Transverse colon (tissue), 4 donors: ENCODE measurements at places on chromosomes 3 and 15. TPM values are rescaled to one million over a fixed set of nuclear protein-coding genes. Genes with fewer than 3 reads are reported as not detected.

DNA sequence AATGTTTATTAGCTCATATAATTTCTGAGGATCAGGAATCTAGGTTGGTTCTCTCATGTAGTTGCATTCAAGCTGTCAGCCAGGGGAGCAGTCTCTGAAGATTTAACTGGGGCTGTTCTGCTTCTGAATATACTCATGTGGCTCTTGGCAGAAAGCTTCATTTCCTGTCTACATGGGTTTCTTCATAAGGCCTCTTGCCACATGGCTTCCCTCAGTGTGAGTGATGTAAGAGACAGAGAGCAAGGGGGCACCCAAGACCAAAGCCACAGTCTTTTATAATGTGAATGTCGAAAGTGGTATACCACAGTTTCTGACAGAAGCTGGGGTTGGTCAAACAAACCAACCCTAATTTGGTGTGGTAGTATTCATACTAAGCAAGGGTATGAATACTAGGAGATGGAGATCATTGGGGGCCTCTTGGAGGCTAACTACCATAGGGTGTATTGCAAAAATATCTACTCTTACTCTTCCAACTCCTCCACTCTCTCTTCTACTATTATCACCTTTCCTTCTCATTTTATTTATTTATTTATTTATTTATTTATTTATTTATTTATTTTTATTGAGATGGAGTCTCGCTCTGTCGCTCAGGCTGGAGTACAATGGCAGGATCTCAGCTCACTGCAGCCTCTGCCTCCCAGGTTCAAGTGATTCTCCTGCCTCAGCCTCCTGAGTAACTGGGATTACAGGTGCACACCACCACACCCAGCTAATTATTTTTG, 123.8 kb downstream of the B3GALNT1 start:
- H3K4me3 ChIP-seq: no peak overlapping the region
- H3K36me3 ChIP-seq: no peaks in the 10 kb centered on the region
- DNase-seq: no peak
- no peaks in the 10 kb centered on the region for H3K4me1 ChIP-seq
- H3K27me3 ChIP-seq: no peaks in the 10 kb centered on the region

Gene KLF15
- 6.3 TPM for total RNA-seq

Gene SPTSSB
- not detected for total RNA-seq

DNA sequence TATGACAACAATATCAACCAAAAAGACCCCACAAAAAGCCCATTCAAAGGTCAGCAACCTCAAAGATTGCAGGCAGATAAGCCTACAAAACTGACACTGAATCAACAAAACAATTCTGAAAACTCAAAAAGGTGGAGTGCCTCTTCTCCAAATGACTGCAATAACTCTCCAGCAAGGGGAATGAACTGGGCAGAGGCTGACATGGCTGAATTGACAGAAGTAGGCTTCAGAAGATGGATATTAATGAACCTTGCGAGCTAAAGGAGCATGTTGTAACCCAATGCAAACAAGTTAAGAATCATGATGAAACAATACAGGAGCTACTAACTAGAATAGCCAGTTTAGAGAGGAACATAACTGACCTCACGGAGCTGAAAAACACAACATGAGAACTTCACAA, 20.4 kb upstream of the SLC25A38 start:
- H3K27ac ChIP-seq: no peak overlapping the region
- no peak overlapping the region for H3K4me3 ChIP-seq
- no peaks in the 10 kb centered on the region for H3K4me1 ChIP-seq
- no peaks in the 10 kb centered on the region for H3K36me3 ChIP-seq
- DNase-seq: no peak

- no peak overlapping the region for H3K4me3 ChIP-seq
- no peak for DNase-seq
- no peaks in the 10 kb centered on the region for H3K27me3 ChIP-seq
- no peaks in the 10 kb centered on the region for H3K36me3 ChIP-seq
- no peaks in the 10 kb centered on the region for H3K4me1 ChIP-seq
Observed at GRCh38 chr3:140421884-140422283, 256.0 kb upstream of the TRIM42 start.

Gene DISP2
- total RNA-seq: 8.6 TPM

- no peaks in the 10 kb centered on the region for H3K36me3 ChIP-seq
- no peak overlapping the region for H3K27ac ChIP-seq
- DNase-seq: no peak
Observed at GRCh38 chr3:62676689-62677271, 198.4 kb downstream of the CADPS start.

- H3K4me3 ChIP-seq: no peak overlapping the region
- H3K27ac ChIP-seq: no peak overlapping the region
- H3K36me3 ChIP-seq: no peaks in the 10 kb centered on the region
- DNase-seq: no peak
- H3K27me3 ChIP-seq: no peaks in the 10 kb centered on the region
Observed at GRCh38 chr3:156516961-156517360, 38.0 kb downstream of the SSR3 start.

Gene IP6K2
- 169 TPM for total RNA-seq

GRCh38 chr3:139577909-139578308, 38.4 kb upstream of the RBP1 start:
- no peak for DNase-seq
- no peak overlapping the region for H3K4me3 ChIP-seq
- no peak overlapping the region for H3K27ac ChIP-seq
- peaks cover 4% of the 10 kb centered on the region for H3K4me1 ChIP-seq
- H3K36me3 ChIP-seq: no peaks in the 10 kb centered on the region
- no peaks in the 10 kb centered on the region for H3K27me3 ChIP-seq

GRCh38 chr3:191393146-191393545, 62.8 kb upstream of the UTS2B start:
- no peak overlapping the region for H3K27ac ChIP-seq
- no peak for DNase-seq
- no peak overlapping the region for H3K4me3 ChIP-seq
- no peaks in the 10 kb centered on the region for H3K36me3 ChIP-seq

- peak overlapping the region; percentile 19 for H3K27ac ChIP-seq
- DNase-seq: no peak
- no peak overlapping the region for H3K4me3 ChIP-seq
- H3K4me1 ChIP-seq: peaks cover 77% of the 10 kb centered on the region
- no peaks in the 10 kb centered on the region for H3K36me3 ChIP-seq
- H3K27me3 ChIP-seq: no peaks in the 10 kb centered on the region
Observed at GRCh38 chr15:73986055-73986775, 5.9 kb downstream of the STOML1 start.

GRCh38 chr15:94206463-94207167, 24.7 kb upstream of the MCTP2 start:
- DNase-seq: no peak
- no peak overlapping the region for H3K27ac ChIP-seq
- no peak overlapping the region for H3K4me3 ChIP-seq
- no peaks in the 10 kb centered on the region for H3K4me1 ChIP-seq

DNA sequence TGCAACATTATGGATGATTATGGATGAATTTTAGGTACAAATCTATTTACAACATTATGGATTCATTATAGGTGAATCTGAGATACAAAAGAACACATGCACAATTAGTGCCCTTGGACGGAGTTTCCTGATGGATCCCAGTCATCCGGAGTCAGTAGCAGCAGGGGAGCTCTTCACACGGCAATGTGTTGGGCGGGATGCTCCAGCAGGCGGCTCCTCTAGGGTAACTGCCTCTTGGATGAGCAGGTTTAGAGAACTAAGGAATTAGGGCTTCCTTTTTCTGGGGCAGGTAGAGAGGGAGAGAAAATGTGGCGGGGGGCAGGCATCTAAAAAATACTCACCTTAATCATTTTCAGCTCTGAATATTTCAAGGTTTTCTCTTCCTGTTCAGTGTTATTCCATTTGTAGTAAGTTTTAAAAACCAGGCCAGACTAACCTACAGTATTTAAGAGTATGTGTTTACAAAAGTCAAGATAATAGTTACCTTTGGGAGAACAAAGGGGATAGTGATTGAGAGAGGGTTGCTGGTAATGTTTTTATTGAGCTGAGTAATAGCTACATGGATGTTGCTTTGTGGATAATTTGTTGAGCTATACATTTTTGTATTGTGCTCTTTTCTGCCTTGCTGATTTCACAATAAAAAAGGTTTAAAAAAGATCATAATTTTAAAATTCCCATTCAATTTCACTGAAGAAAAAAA, 27.4 kb upstream of the GOLM2 start:
- H3K36me3 ChIP-seq: no peaks in the 10 kb centered on the region
- no peak for DNase-seq
- peaks cover 7% of the 10 kb centered on the region for H3K4me1 ChIP-seq
- no peak overlapping the region for H3K4me3 ChIP-seq
- H3K27ac ChIP-seq: no peak overlapping the region

Gene DMXL2
- 35.8 TPM for total RNA-seq

Gene SOX2
- 0.60 TPM for total RNA-seq

Gene ZNF385D
- total RNA-seq: 0.64 TPM

DNA sequence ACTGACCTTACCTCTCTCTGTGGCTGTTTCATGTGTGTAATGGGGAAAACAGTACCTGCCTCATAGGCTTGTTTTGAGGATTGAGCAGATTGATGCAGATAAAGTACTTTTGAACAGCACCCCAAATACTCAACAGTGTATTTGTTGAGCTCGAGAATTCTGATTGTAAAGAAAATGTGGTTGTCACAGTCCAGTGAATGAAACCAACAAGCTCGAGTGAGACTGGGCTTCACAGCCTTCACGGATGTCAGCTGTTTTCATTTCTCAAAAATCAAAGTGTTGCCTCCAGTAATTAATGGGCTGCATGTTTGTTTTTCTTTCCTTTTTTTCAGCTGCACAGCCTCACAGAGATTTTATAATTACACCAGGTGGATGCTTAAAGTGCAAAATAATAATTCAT, 43.7 kb downstream of the PARP15 start:
- H3K27ac ChIP-seq: no peak overlapping the region
- no peak overlapping the region for H3K4me3 ChIP-seq
- no peaks in the 10 kb centered on the region for H3K36me3 ChIP-seq
- H3K27me3 ChIP-seq: no peaks in the 10 kb centered on the region

- H3K4me1 ChIP-seq: peaks cover 24% of the 10 kb centered on the region
- H3K27ac ChIP-seq: peak overlapping the region; percentile 26
- H3K27me3 ChIP-seq: no peaks in the 10 kb centered on the region
- no peak for DNase-seq
- H3K36me3 ChIP-seq: no peaks in the 10 kb centered on the region
Observed at GRCh38 chr15:63811942-63812550, 21.7 kb downstream of the HERC1 start.

Gene HIGD2B
- total RNA-seq: not detected

DNA sequence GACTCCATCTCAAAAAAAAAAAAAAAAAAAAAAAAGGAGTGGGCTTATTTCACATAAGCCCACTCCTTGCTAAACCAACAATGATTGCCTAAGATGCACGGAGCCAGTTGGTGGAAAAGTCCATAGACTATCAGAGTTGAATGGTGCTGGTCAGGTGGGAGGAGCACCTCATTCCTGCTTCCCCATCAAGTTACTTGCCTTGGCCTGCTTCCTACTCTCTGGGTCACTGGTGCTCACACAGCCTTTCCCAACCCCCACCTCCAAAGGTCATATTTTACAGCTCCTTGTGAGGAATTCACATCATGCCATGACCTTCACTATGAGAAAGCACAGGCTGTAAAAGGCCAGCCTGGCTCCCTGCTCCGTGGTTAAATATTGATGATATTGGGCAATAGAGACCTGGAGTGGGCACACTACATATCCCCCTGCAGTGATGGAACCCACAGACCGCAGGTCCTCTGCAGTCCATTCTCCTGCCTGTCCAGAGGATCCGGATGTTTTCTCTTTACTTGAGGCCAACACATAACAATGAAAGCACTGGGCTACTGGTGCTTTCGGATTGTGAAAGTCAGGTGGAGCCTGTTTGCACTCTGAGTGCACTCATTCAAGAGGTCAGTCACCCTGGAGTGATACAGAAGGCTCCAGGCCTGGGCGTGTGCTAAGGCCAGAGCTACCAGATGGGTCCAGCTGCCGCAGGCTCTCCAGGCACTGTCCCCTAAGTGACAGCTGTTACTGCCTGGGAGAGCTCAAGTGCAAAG, at the start of gene SLC51B:
TSS of gene SLC51B (plus strand) at position 664 of the 758 bp plus-strand sequence. CDS start 4,618 bp downstream, outside the sequence.
- no peaks in the 10 kb centered on the region for H3K36me3 ChIP-seq
- peak within 1 kb of the TSS; percentile 40 for H3K4me3 ChIP-seq
- peaks cover 49% of the 10 kb centered on the region for H3K4me1 ChIP-seq
- peak within 1 kb of the TSS; percentile 85 for H3K27ac ChIP-seq
- peak; percentile 78 for DNase-seq
- H3K27me3 ChIP-seq: no peaks in the 10 kb centered on the region

- no peak for DNase-seq
- no peaks in the 10 kb centered on the region for H3K4me1 ChIP-seq
- H3K27me3 ChIP-seq: no peaks in the 10 kb centered on the region
- no peak overlapping the region for H3K27ac ChIP-seq
Observed at GRCh38 chr3:123609063-123609462, 24.2 kb upstream of the HACD2 start.

- no peaks in the 10 kb centered on the region for H3K27me3 ChIP-seq
- peak overlapping the region; percentile 76 for H3K27ac ChIP-seq
- H3K36me3 ChIP-seq: no peaks in the 10 kb centered on the region
- H3K4me1 ChIP-seq: peaks cover 40% of the 10 kb centered on the region
Observed at GRCh38 chr3:12460127-12460526, 24.2 kb upstream of the TSEN2 start.

DNA sequence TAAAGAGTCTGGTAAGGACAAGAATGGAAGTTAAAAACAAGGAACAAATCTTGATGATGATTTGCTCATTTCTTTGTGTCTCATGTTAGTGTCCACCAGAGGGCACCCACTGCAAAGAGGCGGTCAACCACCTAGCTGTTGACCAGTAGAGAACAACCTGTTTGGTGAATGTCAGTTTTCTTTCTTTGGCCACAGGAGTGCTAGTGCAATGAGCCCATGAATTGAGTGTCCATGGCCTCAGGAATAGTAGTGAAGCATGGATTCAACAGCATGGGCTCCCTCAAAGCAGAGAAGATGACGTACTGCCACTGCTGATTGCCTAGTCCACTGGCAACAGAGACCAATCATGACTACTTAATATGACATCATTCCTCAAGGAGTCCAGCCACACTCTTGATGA, 10.7 kb upstream of the CNTN6 start:
- H3K27ac ChIP-seq: no peak overlapping the region
- no peaks in the 10 kb centered on the region for H3K36me3 ChIP-seq
- H3K4me1 ChIP-seq: no peaks in the 10 kb centered on the region
- no peaks in the 10 kb centered on the region for H3K27me3 ChIP-seq
- DNase-seq: peak; percentile 43

Gene TLR9
- not detected for total RNA-seq

- H3K4me3 ChIP-seq: no peak overlapping the region
- no peak for DNase-seq
- H3K27ac ChIP-seq: no peak overlapping the region
- no peaks in the 10 kb centered on the region for H3K4me1 ChIP-seq
Observed at GRCh38 chr3:146313746-146314111, 62.8 kb upstream of the PLSCR4 start.

Gene GAP43
- not detected for total RNA-seq

Gene GABRR3
- total RNA-seq: not detected

Gene ABI3BP
- total RNA-seq: 7.9 TPM

Gene ARNT2
- 1.9 TPM for total RNA-seq

- H3K27me3 ChIP-seq: no peaks in the 10 kb centered on the region
- H3K4me3 ChIP-seq: peak overlapping the region; percentile 64
- peak overlapping the region; percentile 88 for H3K27ac ChIP-seq
- DNase-seq: no peak
Observed at GRCh38 chr15:63277893-63278456, 570 bp downstream of the APH1B start.

- peak; percentile 66 for DNase-seq
- no peaks in the 10 kb centered on the region for H3K27me3 ChIP-seq
- no peak overlapping the region for H3K4me3 ChIP-seq
- no peak overlapping the region for H3K27ac ChIP-seq
- peaks cover 33% of the 10 kb centered on the region for H3K4me1 ChIP-seq
- no peaks in the 10 kb centered on the region for H3K36me3 ChIP-seq
Observed at GRCh38 chr3:184354121-184354728, 7.2 kb downstream of the CLCN2 start.
